RWPE2 (cell line): ENCODE measurements at places on chromosomes 7 and 10.

- DNase-seq, result no peak
Measured at GRCh38 chr10:127400216-127400615, 148.9 kb upstream of the NPS start.

- no peak for DNase-seq
Measured at GRCh38 chr10:24851629-24852028, 100.8 kb downstream of the PRTFDC1 start.

- DNase-seq, result no peak
Measured at GRCh38 chr10:69089638-69090599, 2.0 kb downstream of the SRGN start.

DNA sequence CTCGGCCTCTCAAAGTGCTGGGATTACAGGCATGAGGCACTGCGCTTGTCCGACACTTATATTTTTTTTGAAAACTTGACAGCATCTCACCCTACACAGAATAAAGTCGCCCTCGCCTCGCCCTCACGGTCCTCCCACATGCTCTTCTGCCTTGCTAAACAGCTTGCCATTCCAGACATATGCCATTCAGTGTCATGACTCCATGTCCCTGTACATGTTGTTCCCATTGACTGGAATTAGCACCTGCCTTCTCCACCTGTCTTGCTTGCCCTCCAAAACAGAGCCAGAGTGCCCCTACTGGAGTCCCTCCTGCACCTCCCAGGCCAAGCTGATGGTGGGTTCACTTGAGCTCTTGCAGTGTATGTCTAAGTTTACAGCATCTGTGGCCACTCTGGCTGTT lies 6.2 kb downstream of the NIPSNAP2 start:
- DNase-seq, result no peak

DNA sequence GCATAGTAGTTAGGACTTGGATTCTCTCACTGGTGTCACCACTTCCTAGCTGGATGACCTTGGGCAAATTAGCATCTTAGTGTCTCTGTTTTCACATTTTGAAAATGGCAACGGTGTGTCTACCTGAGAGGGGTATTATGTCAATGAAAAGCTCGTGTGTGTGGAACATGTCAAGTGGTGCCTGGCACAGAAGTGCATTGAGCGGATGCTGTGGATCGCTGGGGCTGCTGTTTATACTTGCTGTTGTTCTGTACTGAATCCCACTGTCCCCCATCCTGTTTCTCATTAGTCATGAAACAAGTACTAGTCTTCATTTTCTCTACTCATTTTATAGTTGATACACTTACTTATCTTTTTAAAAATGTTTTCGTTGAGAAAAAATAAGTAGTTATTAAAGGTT lies 26.1 kb downstream of the RBM33 start:
- no peak for DNase-seq

- DNase-seq, result no peak
Measured at GRCh38 chr10:60368875-60369546, 20.7 kb downstream of the ANK3 start.

- no peak for DNase-seq
Measured at GRCh38 chr10:44755481-44755880, 155.7 kb upstream of the TMEM72 start.

DNA sequence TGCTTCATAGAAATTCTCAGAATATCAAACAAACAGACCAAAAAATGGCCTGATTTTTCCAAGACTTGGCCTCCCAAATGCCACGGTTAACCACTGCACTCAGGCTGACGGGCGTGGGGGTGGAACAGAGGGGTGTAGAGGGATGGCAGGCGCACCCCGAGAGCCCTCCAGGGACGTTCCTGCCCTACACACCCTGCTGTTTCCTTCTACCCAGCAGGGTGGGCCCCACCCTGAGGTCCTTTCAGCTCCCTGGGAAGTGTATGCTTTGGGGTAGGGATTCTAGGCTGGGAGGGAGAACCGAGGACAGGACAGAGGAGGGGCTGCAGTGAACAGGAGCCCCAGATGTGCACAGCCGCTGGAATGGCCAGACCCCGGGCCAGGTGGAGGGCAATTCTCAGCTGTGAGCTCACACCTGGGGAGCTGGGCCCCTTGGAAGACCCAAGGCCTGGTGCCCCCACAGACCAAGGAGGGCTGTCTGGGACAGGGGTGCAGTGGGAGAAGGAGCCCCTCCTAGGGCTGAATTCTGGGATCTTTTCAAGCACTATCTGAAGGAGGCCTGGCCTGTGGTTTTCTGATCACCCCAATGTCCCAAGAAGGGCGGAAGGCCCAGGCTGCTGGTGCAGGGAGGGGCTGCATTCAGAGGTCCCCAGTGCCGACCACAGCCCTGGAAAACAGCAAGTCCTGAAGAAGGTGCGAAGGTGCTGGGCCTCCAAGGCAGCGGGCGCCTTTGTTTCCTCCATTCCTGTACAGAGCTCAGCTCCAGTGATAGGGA lies 32.9 kb upstream of the INPP5A start:
- no peak for DNase-seq

DNA sequence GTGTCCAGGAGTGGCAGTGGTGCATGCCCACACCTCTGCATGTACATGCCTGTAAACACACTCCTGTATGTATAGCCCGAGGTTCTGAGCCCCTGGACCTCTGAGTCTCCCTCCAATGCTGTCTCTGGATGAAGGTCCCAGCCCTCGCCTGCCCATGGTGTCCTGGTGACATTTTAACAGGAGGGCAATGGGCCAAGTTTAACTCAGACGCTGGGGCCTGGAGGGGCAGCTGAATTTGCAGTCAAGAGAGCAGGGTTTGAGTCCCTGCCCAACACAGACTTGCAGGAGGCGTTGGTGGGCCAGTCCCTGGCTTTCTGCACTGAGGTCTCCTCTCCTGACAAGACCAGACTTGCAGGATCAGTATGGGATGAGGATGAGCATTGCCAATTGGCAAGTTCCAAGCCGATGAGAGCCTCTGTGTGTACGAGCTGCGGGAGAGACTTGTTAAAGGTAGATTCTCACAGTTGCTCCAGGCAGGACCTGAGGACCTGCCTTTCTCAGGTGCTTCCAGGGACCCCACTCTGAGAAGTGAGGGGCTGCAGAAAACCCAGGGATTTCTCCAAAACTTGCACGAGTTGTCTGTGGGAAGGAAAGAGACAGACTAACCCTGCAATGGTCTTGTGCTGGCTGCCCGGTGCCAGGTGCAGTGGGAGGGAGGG lies 141.9 kb downstream of the ELFN1 start:
- no peak for DNase-seq

DNA sequence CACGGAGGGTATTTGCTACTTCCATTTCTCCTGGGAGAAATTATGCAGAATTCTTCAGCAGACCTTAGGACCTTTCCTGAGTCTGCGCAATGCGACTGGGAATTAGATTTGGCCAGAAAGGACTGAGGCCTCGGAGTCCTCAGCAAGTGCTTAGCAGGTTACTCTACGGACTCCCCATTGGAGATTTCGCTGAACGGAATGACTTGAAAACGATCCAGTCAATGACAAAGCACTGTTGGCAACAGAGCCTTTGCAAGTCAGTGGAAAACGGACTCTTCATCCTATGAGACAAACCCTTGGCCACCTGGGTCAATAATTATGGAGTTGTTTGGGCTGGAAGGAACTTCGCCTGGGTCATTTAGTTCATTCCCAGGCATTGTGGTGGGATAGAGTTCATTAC lies 107.4 kb downstream of the FAM204A start:
- no peak for DNase-seq

- no peak for DNase-seq
Measured at GRCh38 chr10:124657806-124658205, 86.4 kb downstream of the FAM53B start.

DNA sequence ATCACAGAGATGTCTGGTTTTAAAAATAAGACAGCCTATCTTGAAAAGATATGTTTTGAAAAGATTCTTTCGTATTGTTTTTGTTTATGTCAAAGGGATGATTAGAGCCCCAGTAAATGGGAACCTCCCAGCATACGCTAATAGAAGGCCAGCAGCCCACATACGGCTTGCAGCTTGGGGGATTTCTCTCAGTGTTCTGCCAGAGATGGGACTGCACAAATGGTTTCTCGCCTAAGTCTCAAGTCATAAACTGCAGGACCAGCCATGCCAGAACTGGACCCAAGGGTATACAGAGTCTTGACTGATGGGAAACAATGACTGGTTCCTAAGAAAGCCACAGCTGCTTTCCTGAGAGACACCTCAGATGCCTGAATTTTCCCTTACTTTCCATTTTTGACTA lies 306.9 kb upstream of the DGKB start:
- DNase-seq, result no peak

DNA sequence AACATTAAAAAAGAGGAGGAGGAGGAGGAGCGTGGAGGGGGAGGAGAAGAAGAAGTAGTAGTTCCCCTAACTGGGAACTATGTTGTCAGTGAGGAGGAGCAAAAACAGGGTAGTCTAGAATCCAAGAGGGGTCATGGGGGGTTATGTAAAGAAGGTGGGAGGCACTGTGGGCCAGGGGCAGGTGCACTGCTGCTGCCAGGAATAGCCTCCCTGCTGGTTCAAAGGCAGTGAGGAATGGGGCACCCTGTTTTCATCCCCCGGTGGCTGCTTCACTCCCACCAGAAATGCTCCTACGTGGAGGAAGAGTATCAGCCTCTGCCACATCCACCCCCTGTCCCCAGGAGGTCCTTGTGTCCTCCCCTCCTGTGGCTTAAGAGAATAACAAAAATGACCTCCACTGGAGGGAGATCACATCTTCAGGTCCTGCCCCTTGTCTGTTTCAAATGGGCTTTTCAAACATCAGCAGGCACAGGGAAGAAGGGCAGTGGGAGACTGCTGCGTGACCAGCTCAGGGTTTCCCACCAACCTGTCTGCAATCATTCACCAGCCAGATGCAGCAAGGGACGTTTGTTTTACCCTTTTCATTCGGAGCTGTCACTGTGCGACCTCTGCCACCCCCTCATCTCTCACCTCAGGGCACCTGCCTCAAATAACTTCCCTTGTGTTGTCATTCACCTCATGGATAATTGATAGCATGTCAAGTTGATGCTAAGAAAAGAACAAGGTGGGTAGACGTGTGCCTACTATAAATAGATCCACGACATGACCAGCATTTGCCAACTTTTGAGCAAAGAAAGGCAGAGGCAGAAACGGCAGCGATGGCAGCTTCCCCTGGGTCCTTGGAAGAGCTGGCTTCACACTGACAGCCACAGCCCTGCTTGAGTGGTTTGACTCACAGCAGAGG lies 92.6 kb downstream of the DGKI start:
- DNase-seq, result no peak

DNA sequence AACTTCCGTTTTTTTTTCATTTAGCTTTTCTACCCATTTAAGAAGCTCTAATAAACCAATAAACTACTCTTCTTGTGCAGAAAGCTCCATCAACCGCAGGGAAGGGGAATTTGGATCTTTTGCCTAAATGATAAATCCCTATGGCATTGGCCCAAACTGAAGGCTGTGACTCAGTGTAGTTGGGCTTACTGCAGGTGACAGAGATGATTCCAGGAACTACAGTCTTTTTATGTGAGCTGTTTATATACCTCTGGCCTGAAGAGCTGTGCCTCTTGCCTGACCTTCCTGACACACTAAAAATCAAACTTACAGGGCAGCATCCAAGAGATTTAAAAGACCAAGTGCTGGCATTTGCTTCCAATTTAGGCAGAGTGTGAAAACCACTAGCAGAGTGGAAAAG lies 25.2 kb downstream of the ABCB1 start:
- no peak for DNase-seq
